ENCODE measurements at places on chromosomes 1 and 21. TPM values are rescaled to one million over a fixed set of nuclear protein-coding genes. Genes with fewer than 3 reads are reported as not detected.

The FAM43B gene
- total RNA-seq: not detected

The VWA5B1 gene
- not detected for total RNA-seq

The NHLH1 gene
- total RNA-seq: 0.06 TPM

The TDRD5 gene
- total RNA-seq: not detected

The LORICRIN gene
- not detected for total RNA-seq

The HUNK gene
- not detected for total RNA-seq

The CXADR gene
- total RNA-seq: 76.5 TPM

The TFB2M gene
- 7.9 TPM for total RNA-seq

The KLHDC8A gene
- not detected for total RNA-seq

The PDC gene
- total RNA-seq: not detected

The SCAMP3 gene
- total RNA-seq: 45.4 TPM

The IL19 gene
- not detected for total RNA-seq

The TBX19 gene
- total RNA-seq: 0.94 TPM

The KCNH1 gene
- total RNA-seq: not detected

The TLR5 gene
- total RNA-seq: 0.06 TPM

Measured in bladder microvascular endothelial cell (primary cell).